IMR-90 (cell line): ENCODE measurements at places on chromosomes 12 and 14. TPM values are rescaled to one million over a fixed set of nuclear protein-coding genes. Genes with fewer than 3 reads are reported as not detected.

The KCNMB4 gene
- 1.1 TPM in 2 replicates for polyA plus RNA-seq

The CEP170B gene
- 13.1 and 17.5 TPM in 2 replicates for polyA plus RNA-seq

The MANSC4 gene
- not detected in 2 replicates for polyA plus RNA-seq

The PSMB5 gene
- 321 and 335 TPM in 2 replicates for polyA plus RNA-seq

The PLXNC1 gene
- 0.77 and 1.0 TPM in 2 replicates for polyA plus RNA-seq

The SLC8A3 gene
- not detected in 2 replicates for polyA plus RNA-seq

The GPR162 gene
- 6.0 and 7.8 TPM in 2 replicates for polyA plus RNA-seq

The LAG3 gene
- 0.41 and 0.66 TPM in 2 replicates for polyA plus RNA-seq

The TPH2 gene
- not detected in 2 replicates for polyA plus RNA-seq

The CDCA3 gene
- 61.0 and 67.5 TPM in 2 replicates for polyA plus RNA-seq

The SERPINA10 gene
- polyA plus RNA-seq = not detected in 2 replicates

The RILPL2 gene
- polyA plus RNA-seq = 2.1 and 2.2 TPM in 2 replicates

The ZNF268 gene
- 5.8 and 6.7 TPM in 2 replicates for polyA plus RNA-seq

The MRPL51 gene
- 151 and 160 TPM in 2 replicates for polyA plus RNA-seq

The SERPINA3 gene
- polyA plus RNA-seq = 0.33 and 0.48 TPM in 2 replicates

The SLC11A2 gene
- 21.9 and 28.0 TPM in 2 replicates for polyA plus RNA-seq

The C12orf76 gene
- 6.2 and 7.1 TPM in 2 replicates for polyA plus RNA-seq

The BCL11B gene
- not detected in 2 replicates for polyA plus RNA-seq

The PLA2G1B gene
- not detected in 2 replicates for polyA plus RNA-seq

The CLEC12A gene
- not detected in 2 replicates for polyA plus RNA-seq

The LHX5 gene
- not detected in 2 replicates for polyA plus RNA-seq

The MYH6 gene
- not detected in 2 replicates for polyA plus RNA-seq

The PMCH gene
- polyA plus RNA-seq = not detected in 2 replicates

The MMP19 gene
- polyA plus RNA-seq = 34.3 and 34.7 TPM in 2 replicates

The TWF1 gene
- 49.7 and 67.0 TPM in 2 replicates for polyA plus RNA-seq

The CISTR gene
- polyA plus RNA-seq = not detected in 2 replicates

The NELL2 gene
- polyA plus RNA-seq = 0.17 and 0.26 TPM in 2 replicates

The PIGH gene
- 13.5 and 23.1 TPM in 2 replicates for polyA plus RNA-seq

The LTB4R2 gene
- 1.7 and 2.0 TPM in 2 replicates for polyA plus RNA-seq

The LRRIQ1 gene
- polyA plus RNA-seq = 0.05 TPM in 1 of 2 replicates, not detected in the other

The CCNK gene
- 25.0 and 38.3 TPM in 2 replicates for polyA plus RNA-seq

The PAPLN gene
- polyA plus RNA-seq = 0.83 and 1.2 TPM in 2 replicates

The IFNG-AS1 gene
- polyA plus RNA-seq = not detected in 2 replicates

The RNF212B gene
- not detected in 2 replicates for polyA plus RNA-seq

The LIMA1 gene
- 111 and 126 TPM in 2 replicates for polyA plus RNA-seq

The TROAP gene
- 29.3 and 46.0 TPM in 2 replicates for polyA plus RNA-seq

The IRF2BPL gene
- polyA plus RNA-seq = 14.5 and 15.8 TPM in 2 replicates

The TMEM229B gene
- 0.06 TPM in 1 of 2 replicates, not detected in the other for polyA plus RNA-seq

The SLCO1C1 gene
- polyA plus RNA-seq = not detected in 2 replicates

The PTPRQ gene
- polyA plus RNA-seq = 0.80 and 0.96 TPM in 2 replicates

The ZNF140 gene
- polyA plus RNA-seq = 8.3 and 9.0 TPM in 2 replicates

The AQP2 gene
- polyA plus RNA-seq = not detected in 2 replicates

The BDKRB2 gene
- polyA plus RNA-seq = 52.1 and 60.9 TPM in 2 replicates
